ENCODE measurements at places on chromosomes 1 and 21.

GRCh38 chr1:29292344-29292743 is 56.0 kb downstream of the PTPRU start:
- DNase-seq, result no peak

DNA sequence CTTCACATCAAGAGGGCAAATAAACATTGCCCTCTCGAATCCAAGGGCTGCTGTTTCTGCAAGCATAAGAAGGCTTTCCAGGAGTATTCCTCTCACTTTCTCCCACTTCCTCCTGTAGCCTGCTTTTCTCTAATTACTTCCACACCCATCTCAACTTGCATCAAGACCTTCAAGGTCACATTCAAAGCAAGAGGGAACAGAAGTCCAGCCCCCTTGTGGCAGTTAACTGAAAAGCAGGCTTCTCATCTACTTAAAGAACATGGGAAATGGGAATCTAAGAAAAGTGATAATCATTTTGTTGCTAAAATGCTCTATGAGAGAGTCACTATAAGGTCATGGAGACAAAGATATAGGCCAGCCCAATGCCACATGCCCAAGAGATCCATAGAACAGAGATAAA is 874.4 kb downstream of the KCNT2 start:
- DNase-seq, result no peak

GRCh38 chr1:218742467-218743262 is 397.5 kb downstream of the TGFB2 start:
- no peak for DNase-seq

DNA sequence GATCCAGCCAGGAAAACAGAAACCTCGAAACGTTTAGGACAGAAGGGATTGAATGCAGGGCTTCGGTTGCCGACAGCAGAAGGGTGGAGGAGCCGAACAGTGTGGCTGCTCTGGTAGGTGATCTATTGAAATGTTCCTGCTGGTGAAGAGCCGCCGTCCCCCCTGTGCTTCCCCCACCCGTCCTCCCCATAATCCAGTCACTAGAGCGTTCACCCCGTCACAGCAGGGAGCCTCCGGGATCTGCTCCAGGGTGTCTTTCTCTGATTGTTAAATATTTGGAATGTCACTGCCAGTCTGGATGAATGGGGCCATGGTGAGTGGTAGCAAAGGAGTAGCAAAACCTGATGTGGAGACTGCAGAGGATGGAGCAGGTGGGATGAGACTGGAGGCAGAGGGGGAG is 255.1 kb upstream of the CSF3R start:
- DNase-seq, result no peak

GRCh38 chr1:231949277-231950091 is 322.9 kb downstream of the DISC1 start:
- no peak for DNase-seq

- no peak for DNase-seq
Measured at GRCh38 chr21:19440792-19441655, 1037.4 kb upstream of the TMPRSS15 start.

GRCh38 chr1:193299038-193299437 is 112.6 kb upstream of the B3GALT2 start:
- DNase-seq, result no peak

DNA sequence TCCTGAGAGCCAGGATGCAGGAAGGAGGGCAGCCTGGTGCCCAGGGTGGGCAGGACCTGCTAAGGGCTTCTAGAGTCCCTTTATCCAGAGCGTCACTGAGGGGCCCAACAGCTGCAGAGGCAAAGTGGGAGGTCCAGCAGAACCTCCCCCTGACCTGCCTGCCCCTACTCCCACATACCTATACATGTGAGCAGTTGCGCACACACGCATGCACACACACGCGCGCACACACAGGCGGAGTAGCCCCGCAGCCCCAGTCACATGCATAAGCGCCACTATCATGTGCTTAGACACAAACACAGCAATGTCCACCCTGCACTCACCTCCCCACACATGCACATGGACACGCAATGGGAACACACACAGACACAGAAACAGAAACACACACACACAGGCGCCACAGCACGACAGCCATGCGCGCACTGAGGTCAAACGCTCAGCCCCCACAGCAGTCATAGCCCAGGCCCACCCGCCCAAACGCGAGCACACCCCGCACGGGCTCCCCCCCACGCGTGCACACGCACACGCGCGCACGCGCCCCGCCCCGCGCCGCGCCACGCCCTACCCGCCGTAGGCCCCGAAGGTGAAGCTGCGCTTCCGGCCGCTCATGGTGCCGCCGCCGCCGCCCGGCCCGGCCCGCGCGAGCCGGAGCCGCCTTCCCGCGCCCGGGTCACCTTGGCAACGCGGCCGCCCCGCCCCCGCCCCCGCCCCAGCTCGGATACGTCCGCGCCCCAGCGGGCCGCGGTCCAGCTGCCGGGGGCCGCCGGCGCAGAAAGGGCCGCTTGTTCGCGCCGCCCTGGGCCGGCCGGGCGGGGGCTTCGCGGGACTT is 17.7 kb downstream of the RAP1GAP start:
- no peak for DNase-seq

Measured in fibroblast of upper back skin (primary cell).